Left colon (tissue), 2 donors: ENCODE measurements at places on chromosomes 3 and 15. TPM values are rescaled to one million over a fixed set of nuclear protein-coding genes. Genes with fewer than 3 reads are reported as not detected.

GRCh38 chr3:187629711-187630110 lies 40.5 kb downstream of the SST start:
- no peak for DNase-seq

GRCh38 chr3:120557115-120557514 lies 39.0 kb upstream of the NDUFB4 start:
- no peak for DNase-seq

GRCh38 chr15:89654847-89655805 lies at the start of gene KIF7:
Gene KIF7, minus strand, starts transcription at chr15:89655467. Its CDS starts 2,537 bp downstream, at chr15:89652930.
- peak; percentile 27 for DNase-seq

GRCh38 chr3:29384640-29385039 lies 103.8 kb downstream of the RBMS3 start:
- DNase-seq = no peak

- no peak for DNase-seq
Observed at GRCh38 chr3:178850450-178851190, 221.0 kb downstream of the ZMAT3 start.

DNA sequence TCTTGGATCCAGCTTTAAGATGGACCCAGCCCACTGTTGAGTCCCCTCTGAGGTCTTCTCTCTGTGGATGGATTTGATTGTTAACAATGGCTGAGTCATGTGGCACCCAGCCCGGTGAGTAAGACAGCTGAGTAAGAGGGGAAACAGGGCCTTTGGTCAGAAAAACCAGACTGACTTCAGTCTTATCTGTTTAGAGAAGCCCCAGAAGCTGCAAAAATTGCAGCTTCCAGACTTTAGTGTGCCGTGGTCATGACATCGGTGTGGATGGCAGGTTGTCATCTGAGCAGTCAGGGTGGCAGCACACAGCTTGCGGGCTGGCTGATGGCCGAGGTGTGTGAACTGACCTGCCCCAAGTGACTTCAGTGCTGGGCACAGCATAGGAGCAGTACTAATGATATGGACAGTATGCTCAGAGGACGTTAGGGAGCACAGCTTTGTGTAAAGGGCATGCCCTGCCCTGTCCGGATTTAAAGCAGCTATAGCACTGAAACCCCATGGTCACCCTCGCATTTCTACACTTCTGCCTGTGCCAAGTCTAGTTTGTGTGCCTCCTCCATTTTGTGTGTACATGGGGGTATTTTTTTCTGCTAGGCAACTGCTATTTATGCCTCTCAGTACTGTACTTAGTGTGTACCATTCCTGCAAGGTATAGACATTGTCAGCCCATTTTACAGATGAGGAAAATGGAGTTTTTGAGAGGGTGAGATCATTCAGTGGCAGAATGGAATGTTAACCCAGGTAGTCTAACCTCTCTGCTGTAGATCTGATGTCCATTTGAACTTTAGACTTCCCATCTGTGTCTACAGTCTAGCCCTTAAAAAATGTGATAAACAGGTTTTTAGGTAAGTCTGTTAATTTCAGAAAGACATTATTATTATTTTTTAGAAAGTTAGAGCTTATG lies 44.4 kb downstream of the FLNB start:
- DNase-seq = peak; percentile 70

- DNase-seq = peak; percentile 30
Observed at GRCh38 chr3:169430707-169431404, 232.7 kb downstream of the MECOM start.

GRCh38 chr3:115835946-115836345 lies 212.6 kb downstream of the GAP43 start:
- no peak for DNase-seq

GRCh38 chr3:170414202-170414663 lies 4.4 kb upstream of the CLDN11 start:
- no peak for DNase-seq

- DNase-seq = no peak
Observed at GRCh38 chr15:101114166-101114565, 137.7 kb downstream of the CHSY1 start.

PPARG gene
- 91.2 TPM for total RNA-seq

PRR20G gene
- total RNA-seq = not detected

PPIP5K1 gene
- 139 TPM for total RNA-seq

GOLGA6L7 gene
- total RNA-seq = not detected
